ENCODE measurements at places on chromosomes 1 and 21. TPM values are rescaled to one million over a fixed set of nuclear protein-coding genes. Genes with fewer than 3 reads are reported as not detected.

The SH2D5 gene
- polyA plus RNA-seq: 1.6 TPM

The RABIF gene
- 11.6 TPM for polyA plus RNA-seq

The DNALI1 gene
- polyA plus RNA-seq: 18.0 TPM

The DCDC2B gene
- 1.1 TPM for polyA plus RNA-seq

The ATXN7L2 gene
- polyA plus RNA-seq: 16.8 TPM

The FOXJ3 gene
- 42.4 TPM for polyA plus RNA-seq

The MATN1 gene
- polyA plus RNA-seq: 0.13 TPM

The CAMK2N1 gene
- 83.3 TPM for polyA plus RNA-seq

The RSPH1 gene
- 16.5 TPM for polyA plus RNA-seq

The MANEAL gene
- 4.2 TPM for polyA plus RNA-seq

Measured in left renal pelvis (tissue), 4 donors.